ENCODE measurements at places on chromosomes 7 and 10.

GRCh38 chr10:10903620-10904019 is 114.1 kb upstream of the CELF2 start:
- DNase-seq, result no peak

- DNase-seq, result no peak
Measured at GRCh38 chr10:92102601-92103213, 179.1 kb downstream of the BTAF1 start.

DNA sequence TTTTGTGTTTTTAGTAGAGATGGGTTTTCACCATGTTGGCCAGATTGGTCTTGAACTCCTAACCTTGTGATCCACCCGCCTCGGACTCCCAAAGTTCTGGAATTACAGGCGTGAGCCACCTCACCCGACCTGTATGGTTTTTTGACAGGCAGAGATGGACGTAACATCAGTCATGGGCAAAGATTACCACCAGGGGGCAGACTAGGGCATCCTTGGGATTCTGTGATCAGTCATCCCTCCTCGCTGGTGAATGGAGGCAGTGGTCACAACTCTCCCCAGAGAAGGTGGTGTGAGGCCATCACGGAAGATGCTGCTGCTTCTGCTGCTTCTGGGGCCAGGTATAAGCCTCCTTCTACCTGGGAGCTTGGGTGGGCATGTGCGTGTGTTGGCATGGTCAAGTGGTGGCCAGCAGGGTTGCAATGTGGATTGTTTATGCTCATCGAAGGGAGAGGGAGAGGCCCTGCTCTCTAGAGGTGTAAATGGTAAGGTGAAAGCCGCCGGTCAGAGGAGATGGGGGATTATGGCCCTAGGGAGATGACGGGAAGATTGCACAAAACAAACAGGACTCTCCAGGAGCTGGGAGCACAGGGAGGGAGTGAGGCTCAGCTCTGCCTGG is 122.7 kb upstream of the PRSS1 start:
- DNase-seq, result peak; percentile 62

DNA sequence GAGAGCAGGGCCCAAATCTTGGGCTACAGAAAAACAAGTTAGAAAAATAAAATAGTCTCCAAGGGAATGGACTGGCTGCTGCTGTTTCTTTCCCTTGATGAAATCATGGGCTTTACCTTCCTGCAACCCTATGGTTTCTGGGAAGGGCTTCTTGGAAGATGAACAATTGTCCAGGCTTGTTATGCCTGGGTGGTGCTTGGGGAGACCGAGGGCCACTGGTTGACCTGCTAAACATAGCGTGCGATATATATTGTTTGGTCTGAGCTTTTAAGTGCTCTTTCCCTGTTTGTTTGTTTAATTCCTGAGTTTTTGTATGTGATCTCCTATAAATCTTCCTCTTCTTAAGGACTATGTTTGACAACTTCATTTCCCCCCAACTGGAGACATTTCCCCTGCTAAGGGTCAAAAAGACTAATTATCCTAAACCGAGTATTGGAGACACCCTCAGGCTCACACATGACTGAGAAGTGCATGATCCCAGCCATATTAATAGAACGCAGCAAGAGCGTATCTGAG is 37.9 kb downstream of the SLC25A28 start:
- no peak for DNase-seq

DNA sequence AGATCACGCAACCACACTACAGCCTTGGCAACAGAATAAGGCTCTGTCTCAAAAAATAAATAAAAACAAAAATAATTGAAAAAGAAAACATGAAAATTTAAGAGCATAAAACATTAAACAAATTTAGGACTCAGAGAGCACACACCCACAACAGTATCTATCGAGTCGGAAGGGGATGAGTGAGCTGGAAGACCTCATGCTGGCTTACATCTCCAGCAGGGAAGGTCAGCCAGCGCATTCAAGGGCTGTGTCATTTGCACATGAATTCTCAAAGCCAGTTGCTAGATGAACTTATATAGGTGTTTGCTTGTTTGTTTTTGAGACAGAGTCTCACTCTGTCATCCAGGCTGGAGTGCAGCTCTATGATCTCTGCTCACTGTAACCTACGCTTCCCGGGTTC is 50.3 kb downstream of the SRRM3 start:
- no peak for DNase-seq

GRCh38 chr10:128887856-128888255 is 579.2 kb upstream of the MGMT start:
- no peak for DNase-seq

- peak; percentile 87 for DNase-seq
Measured at GRCh38 chr7:100130608-100131453, 4.1 kb downstream of the MBLAC1 start.

DNA sequence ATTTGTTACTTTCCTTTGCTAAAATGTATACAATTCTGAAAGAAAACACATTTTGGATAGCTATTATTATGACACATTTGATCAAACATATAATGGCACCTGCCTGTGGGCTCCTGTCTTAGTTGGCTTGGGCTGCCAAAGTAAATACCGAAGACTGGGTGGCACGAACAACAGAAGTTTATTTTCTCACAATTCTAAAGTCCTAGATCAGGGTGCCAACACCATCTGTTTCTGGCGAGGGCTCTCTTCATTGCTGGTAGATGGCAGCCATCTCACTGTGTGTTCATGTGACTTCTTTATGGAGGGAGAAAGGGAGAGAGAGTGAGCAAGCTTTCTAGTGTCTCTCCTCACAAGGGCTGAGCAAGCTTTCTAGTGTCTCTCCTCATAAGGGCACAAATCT is 195.8 kb upstream of the FAM3C start:
- no peak for DNase-seq

GRCh38 chr7:134019251-134019650 is 107.9 kb upstream of the LRGUK start:
- no peak for DNase-seq

DNA sequence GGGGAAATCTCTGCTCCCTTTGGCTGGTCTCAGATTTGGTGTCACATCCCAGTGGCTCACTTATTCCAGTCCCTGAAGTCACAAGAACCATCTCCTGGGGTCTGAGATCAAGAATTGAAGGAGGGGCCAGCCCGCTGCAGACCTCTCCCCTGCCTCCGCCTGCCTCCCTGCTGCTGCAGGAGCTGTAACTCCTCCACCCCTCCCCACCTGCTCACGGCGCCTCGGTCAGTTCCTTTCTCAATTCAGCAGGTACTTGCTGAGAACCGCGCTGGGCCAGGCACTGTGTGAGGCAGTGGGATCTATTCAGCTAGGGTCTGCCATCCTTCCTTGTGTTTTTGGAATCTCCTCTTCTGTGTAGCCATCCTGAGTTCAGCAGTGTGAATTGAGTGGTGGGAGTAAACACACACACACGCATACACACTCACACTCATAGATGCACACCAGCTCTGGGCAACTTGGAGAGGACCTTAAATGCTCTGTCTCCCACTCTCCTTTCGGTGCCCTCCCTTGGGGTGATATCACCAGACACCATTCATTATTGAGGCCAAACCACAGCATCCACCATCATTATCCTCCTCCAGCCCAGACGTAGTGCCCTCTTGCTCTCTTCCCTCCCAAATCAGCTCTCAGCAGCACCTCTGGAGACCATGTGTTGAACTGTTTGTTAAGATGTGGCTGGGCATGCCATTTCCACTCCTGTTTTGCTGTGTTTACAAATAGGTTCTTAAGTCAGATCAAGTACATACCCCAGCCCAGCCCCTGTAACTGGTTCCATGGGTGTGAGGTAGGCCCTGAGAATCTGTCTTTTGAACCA is 22.0 kb upstream of the ANKRD2 start:
- no peak for DNase-seq

- DNase-seq, result no peak
Measured at GRCh38 chr10:101029520-101030295, 1.2 kb downstream of the PDZD7 start.

DNA sequence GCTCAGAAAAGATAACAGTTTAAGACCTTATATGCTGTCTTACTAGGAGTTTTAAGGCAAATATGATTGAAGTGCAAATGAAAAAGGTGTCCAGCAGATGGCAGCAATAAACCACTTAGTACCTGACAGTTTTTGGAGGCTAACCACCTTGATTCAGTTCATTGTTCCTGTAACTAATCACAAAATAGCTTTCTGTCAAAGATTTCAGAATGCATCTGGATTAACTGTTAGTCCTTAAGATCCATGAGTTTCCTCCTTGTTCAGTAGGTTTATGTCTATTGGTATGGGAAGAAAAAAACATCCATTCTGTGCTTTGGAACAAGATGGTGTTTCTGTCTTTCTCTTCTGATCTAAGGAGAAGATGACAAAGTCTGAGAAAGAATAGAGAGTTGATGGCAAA is 46.6 kb downstream of the CCSER2 start:
- DNase-seq, result peak; percentile 25

- DNase-seq, result no peak
Measured at GRCh38 chr10:77840636-77841035, 85.9 kb downstream of the DLG5 start.

- DNase-seq, result no peak
Measured at GRCh38 chr7:151384352-151384697, 25.5 kb downstream of the WDR86 start.

DNA sequence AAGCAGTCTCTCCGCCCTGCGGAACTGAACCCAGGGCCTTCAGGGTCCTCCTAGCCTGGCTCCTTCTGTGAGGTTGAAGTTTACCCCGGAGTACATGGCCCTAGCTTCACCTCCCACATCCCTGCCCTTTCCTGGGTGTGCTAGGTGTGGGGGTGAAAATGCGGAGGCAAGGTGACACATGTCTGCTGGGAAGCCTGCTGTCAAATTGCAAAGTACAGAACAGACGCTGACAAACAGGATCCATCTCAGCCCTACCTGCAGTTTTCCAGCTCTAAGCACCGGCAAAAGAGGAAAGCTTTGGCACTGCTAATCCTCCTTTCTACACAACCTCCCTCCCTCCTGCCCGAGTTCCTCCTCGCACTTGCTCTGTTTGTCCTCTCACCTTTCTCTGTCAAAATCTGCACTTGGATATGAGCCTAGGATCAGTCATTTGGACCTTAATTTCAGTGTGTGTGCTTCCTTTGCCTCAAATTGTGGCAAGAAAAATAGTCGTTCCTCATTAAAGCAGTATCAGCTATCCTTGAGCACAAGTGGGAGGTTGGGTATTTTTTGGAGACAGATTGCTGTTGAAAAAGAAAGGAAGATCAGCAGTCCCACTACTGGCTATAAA is 14.4 kb upstream of the GPR15LG start:
- peak; percentile 43 for DNase-seq

- DNase-seq, result no peak
Measured at GRCh38 chr7:117809958-117810357, 63.3 kb downstream of the CTTNBP2 start.

- DNase-seq, result no peak
Measured at GRCh38 chr7:7317850-7318249, 135.5 kb downstream of the C1GALT1 start.

GRCh38 chr10:99433378-99434020 is 3.1 kb upstream of the GOT1 start:
- no peak for DNase-seq

GRCh38 chr10:22005763-22006162 is 2.2 kb upstream of the DNAJC1 start:
- no peak for DNase-seq

DNA sequence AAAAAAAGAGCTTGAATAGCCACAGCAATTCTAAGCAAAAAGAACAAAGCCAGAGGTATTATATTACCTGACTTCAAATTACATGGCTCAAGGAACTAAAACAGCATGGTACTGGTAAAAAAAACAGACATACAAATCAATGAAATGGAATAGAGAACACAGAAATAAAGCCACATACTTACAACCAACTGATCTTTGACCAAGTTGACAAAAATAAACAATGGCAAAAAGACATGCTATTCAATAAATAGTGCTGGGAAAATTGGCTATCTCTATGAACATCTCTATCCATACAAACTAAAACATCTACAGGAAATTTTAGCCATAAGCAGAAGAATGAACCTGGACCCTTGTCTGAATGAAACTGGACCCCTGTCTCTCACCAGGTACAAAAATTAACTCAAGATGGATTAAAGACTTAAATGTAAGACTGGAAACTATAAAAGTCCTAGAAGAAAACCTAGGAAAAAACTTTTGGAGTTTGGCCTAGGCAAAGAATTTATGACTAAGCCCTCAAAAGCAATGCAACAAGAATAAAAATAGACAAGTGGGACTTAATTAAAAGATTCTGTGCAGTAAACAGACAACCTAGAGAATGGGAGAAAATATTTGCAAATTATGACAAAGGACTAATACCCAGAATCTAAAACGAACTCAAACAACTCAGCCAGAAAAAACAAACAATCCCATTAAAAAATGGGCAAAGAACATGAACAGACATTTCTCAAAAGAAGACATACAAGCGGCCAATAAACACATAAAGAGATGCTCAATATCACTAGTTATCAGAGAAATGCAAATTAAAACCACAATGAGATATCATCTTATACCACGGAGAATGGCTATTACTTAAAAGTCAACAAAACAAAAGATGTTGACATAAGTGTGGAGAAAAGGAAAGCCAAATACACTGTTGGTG is 72.8 kb upstream of the DDC start:
- no peak for DNase-seq

DNA sequence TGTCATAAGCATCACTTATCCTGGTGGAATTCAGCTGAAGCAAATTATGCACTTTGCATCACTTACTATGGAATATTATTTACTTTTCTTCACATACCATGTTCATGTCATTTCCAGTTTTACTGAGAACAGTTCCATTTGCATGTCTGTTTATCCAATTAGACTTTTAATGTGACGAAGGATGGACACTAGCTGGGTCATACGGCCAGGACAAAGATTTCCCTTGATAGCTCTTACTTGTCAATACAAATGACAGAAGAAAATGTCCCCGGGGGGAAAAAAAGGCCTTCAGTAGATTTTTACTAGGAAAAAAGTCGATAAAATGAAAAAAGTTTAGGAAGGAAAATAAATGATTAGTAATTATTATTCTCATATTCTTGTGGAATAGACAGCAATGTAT is 106.6 kb downstream of the RAPGEF5 start:
- no peak for DNase-seq

- no peak for DNase-seq
Measured at GRCh38 chr7:114660126-114660486, 245.5 kb downstream of the FOXP2 start.

DNA sequence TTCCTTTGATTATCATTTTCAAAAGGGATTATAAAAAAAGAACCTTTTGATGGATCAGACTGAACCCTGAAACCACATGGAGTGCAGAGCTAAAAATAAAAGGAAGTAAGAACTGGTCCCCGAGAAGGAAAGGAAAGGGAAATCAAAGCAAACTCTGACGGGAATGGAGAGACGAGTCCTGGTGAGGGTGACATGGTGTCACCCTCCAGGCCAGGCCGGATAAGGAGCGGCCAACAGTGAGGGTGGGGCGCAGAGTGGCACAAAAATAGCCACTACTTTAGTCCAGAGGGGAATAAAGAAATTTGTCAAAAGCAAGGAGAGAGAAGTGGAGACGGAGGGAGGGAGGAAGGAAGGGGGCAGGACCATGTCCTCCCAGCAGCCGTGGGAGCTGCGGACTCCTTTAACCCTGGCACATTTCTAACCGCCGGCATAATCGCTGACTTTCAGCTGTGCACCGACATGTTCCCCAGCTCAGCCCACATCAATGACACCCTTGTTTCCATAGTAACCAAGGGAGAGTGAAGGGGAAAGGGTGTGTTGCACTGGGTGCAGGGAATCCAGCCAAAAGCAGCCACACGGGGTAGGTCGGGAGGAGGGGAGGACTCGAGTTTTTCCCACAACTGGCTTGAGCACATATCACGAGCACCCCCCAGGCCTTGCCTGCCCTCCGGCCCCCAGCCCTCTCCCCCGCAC is 29.7 kb downstream of the TRIM8 start:
- DNase-seq, result no peak
